HCT116 (cell line): ENCODE measurements at places on chromosomes 13 and 19. TPM values are rescaled to one million over a fixed set of nuclear protein-coding genes. Genes with fewer than 3 reads are reported as not detected.
A peak's percentile ranks its signal among the peaks of the same experiment; 100 is the strongest.

CTU1 gene
- total RNA-seq = 14.0 TPM

- no peaks in the 10 kb centered on the region for H3K4me1 ChIP-seq
- DNase-seq = peak; percentile 2
- H3K27ac ChIP-seq = no peak overlapping the region
- no peaks in the 10 kb centered on the region for H3K36me3 ChIP-seq
- no peaks in the 10 kb centered on the region for H3K27me3 ChIP-seq
These were observed 14.7 kb downstream of the CCDC169 start for GRCh38 chr13:36282821-36283432.

TEX26 gene
- not detected for total RNA-seq

SIX5 gene
- 18.3 TPM for total RNA-seq

GRCh38 chr19:28595722-28596480, 617.0 kb downstream of the UQCRFS1 start:
- H3K36me3 ChIP-seq = no peaks in the 10 kb centered on the region
- no peak overlapping the region for H3K27ac ChIP-seq
- no peaks in the 10 kb centered on the region for H3K27me3 ChIP-seq
- no peak overlapping the region for H3K4me3 ChIP-seq
- no peak for DNase-seq
- H3K4me1 ChIP-seq = no peaks in the 10 kb centered on the region

GRCh38 chr19:11813703-11814028, 407 bp upstream of the ZNF440 start:
- H3K27me3 ChIP-seq = no peaks in the 10 kb centered on the region
- DNase-seq = no peak
- H3K4me1 ChIP-seq = no peaks in the 10 kb centered on the region
- peak overlapping the region; percentile 75; the same call in 1 of the 2 replicates for H3K27ac ChIP-seq

TMEM86B gene
- 10.6 TPM for total RNA-seq

- no peaks in the 10 kb centered on the region for H3K36me3 ChIP-seq
- H3K27me3 ChIP-seq = no peaks in the 10 kb centered on the region
- H3K27ac ChIP-seq = no peak overlapping the region
- H3K4me3 ChIP-seq = no peak overlapping the region
- DNase-seq = no peak
These were observed 8.7 kb downstream of the CCDC169 start for GRCh38 chr13:36288794-36289391.

DNA sequence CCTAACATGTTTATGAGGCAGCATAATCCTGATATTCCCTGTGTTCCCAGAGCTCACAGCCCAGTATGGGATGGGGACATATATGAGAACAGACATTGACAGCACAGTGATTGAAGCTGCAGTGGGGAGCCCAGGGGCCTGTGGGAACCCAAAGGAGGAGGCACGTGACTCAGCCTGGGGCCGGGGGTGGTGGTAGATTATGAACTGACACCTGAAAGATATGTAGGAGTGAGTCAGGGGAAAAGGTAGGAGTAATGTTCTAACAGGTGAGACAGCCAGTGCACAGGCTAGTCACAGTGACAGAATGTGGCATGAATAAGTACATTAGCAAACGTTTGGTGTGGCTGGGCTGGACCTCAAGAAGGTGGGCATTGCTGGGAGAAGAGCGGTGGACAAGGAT, 29.0 kb downstream of the CKM start:
- no peak overlapping the region for H3K27ac ChIP-seq
- no peaks in the 10 kb centered on the region for H3K27me3 ChIP-seq
- no peak overlapping the region for H3K4me3 ChIP-seq
- H3K36me3 ChIP-seq = peaks cover 4% of the 10 kb centered on the region; the same call in 1 of the 2 replicates
- H3K4me1 ChIP-seq = peaks cover 3% of the 10 kb centered on the region; the same call in 1 of the 2 replicates

CPT1C gene
- 12.0 TPM for total RNA-seq

DNA sequence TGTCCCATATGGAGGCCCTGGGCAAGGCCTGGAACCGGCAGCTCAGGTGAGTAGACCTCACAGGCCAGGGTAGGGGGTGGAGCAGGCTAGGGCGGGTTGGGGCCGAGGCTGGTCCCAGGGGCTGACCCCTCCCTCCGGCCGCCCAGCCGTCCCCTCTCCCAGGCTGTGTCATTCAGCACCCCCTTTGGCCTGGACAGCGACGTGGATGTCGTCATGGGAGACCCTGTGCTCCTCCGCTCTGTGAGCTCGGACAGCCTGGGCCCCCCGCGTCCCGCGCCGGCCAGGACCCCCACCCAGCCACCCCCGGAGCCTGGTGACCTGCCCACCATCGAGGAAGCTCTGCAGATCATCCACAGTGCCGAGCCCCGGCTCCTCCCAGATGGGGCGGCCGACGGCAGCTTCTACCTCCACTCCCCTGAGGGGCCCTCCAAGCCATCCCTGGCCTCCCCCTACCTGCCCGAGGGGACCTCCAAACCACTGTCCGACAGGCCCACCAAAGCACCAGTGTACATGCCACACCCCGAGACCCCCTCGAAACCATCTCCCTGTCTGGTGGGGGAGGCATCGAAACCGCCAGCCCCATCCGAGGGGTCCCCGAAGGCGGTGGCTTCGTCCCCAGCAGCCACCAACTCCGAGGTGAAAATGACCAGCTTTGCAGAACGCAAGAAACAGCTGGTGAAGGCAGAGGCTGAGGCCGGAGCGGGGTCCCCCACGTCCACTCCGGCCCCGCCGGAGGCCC, 16.0 kb downstream of the CAMSAP3 start:
- H3K36me3 ChIP-seq = peaks cover 3% of the 10 kb centered on the region
- H3K4me1 ChIP-seq = no peaks in the 10 kb centered on the region
- no peak for DNase-seq

GRCh38 chr19:36061367-36061766, 6.7 kb downstream of the WDR62 start:
- H3K27ac ChIP-seq = no peak overlapping the region
- H3K4me1 ChIP-seq = no peaks in the 10 kb centered on the region
- no peaks in the 10 kb centered on the region for H3K27me3 ChIP-seq
- H3K4me3 ChIP-seq = no peak overlapping the region

- no peaks in the 10 kb centered on the region for H3K27me3 ChIP-seq
- no peaks in the 10 kb centered on the region for H3K4me1 ChIP-seq
- no peak overlapping the region for H3K27ac ChIP-seq
- H3K36me3 ChIP-seq = no peaks in the 10 kb centered on the region
- no peak for DNase-seq
These were observed 304.9 kb downstream of the PCDH20 start for GRCh38 chr13:61110732-61111131.

GAPDHS gene
- not detected for total RNA-seq

- H3K27me3 ChIP-seq = no peaks in the 10 kb centered on the region
- peak overlapping the region; percentile 78 for H3K4me3 ChIP-seq
- peak; percentile 60 for DNase-seq
- peak overlapping the region; percentile 77 for H3K27ac ChIP-seq
These were observed 1.5 kb upstream of the MYADM start for GRCh38 chr19:53865918-53866864.

DNA sequence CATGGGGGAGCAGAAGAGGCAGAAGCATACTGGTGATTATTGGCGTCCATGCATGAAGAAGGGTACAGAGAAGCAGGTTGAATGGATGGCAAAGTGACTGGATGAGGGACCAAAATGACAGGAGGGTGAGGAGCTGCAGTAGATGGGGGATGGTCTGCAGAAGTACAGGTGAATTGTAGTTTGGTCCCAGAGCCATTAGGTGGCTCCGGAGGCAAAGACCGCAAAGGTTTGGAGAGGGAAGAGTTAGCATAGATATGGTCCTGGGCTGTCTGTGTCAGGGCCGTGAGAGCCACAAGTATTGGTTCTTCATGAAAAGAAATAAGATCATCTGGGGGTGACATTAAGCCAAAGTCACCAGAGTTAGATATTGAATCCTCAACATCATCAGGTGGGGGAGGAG, 59.0 kb upstream of the ZNF726 start:
- no peaks in the 10 kb centered on the region for H3K36me3 ChIP-seq
- H3K27me3 ChIP-seq = no peaks in the 10 kb centered on the region
- H3K27ac ChIP-seq = no peak overlapping the region
- no peak overlapping the region for H3K4me3 ChIP-seq

DNA sequence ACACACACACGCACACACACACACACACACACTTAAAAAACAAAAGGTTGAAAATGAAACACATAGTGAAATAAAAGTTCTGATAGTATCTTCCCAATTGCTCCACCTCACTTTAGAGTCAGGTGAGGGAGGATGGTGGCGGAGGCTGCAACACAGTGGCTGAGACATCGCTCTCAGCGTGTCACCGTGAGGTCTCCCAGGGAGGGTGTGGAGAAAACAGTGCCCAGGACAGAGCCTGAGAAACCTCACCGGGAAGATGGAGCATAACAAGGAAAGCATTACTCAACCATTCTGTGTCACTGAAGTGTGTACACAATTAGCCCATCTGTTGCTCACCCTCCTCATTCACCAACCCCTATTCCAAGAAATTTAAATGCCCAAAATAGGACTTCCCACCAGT, 111.4 kb upstream of the USP29 start:
- no peaks in the 10 kb centered on the region for H3K27me3 ChIP-seq
- H3K27ac ChIP-seq = no peak overlapping the region
- no peak for DNase-seq
- no peaks in the 10 kb centered on the region for H3K4me1 ChIP-seq
- H3K4me3 ChIP-seq = no peak overlapping the region
- H3K36me3 ChIP-seq = no peaks in the 10 kb centered on the region

IGFL4 gene
- not detected for total RNA-seq

DNA sequence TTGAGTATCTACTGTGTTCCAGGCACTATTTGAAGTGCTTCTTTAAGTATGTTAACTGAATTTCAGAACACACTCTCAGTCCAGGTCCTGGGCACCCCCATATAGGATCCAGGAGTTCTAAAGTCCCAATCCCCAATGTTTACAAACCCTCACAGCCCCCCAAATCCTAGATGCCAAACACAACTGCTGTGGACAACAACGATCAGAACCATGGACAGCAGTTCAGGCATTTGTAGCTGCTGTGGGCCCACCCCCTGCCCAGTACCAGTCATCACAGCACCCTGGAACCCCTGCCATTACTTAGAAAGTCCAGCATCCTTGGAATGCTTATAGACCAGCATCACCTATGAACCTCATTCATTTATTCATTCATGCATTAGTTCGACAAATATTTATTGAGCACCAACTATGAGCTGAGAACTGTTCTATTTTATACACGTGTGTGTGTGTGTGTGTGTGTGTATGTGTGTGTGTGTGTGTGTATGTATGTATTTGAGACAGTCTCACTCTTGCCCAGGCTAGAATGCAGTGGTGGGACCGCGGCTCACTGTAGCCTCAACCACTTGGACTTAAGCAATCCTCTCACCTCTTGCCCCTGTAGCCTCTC, 19.3 kb upstream of the SDHAF1 start:
- no peaks in the 10 kb centered on the region; the same call in 1 of the 2 replicates for H3K27me3 ChIP-seq
- no peaks in the 10 kb centered on the region for H3K4me1 ChIP-seq
- H3K4me3 ChIP-seq = no peak overlapping the region
- no peaks in the 10 kb centered on the region for H3K36me3 ChIP-seq
- no peak for DNase-seq
- H3K27ac ChIP-seq = no peak overlapping the region

DNA sequence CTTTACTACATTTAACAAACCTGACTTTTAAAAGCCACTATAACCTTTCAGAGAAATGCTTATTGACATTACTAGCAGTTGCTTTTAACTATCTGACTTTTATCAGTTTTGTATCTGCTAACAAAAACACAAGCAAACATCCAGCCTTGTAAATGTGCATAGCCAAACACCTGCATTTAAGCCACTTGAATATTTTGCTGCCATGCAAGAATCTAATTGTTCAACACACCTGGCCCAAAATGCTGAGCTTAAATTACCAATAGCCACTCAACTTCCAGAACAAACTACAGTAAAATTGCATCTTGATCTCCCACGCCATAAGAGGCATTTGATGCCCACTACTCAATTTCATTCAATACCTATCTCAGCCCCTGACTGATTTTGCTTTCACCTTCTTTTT, 9.3 kb downstream of the ZIC5 start:
- no peak overlapping the region for H3K4me3 ChIP-seq
- H3K27me3 ChIP-seq = no peaks in the 10 kb centered on the region
- H3K4me1 ChIP-seq = 0 out of 2 replicates have a peak, but pooled peaks cover under 1% of the 10 kb centered on the region
- DNase-seq = no peak

- H3K27ac ChIP-seq = no peak overlapping the region
- DNase-seq = no peak
- no peaks in the 10 kb centered on the region for H3K36me3 ChIP-seq
These were observed 15.0 kb downstream of the TDRD3 start for GRCh38 chr13:60411983-60412382.

SPACA4 gene
- not detected for total RNA-seq

- no peaks in the 10 kb centered on the region for H3K4me1 ChIP-seq
- 0 out of 2 replicates have a peak, but pooled peaks cover 4% of the 10 kb centered on the region for H3K27me3 ChIP-seq
- no peak overlapping the region for H3K27ac ChIP-seq
- H3K4me3 ChIP-seq = no peak overlapping the region
These were observed 328.2 kb downstream of the HS6ST3 start for GRCh38 chr13:96417939-96418685.

GRCh38 chr19:8302357-8302691, 5.8 kb downstream of the CD320 start:
- H3K4me3 ChIP-seq = no peak overlapping the region
- no peak overlapping the region for H3K27ac ChIP-seq
- no peak for DNase-seq
- no peaks in the 10 kb centered on the region for H3K27me3 ChIP-seq

SPTBN4 gene
- total RNA-seq = 4.6 TPM

DNA sequence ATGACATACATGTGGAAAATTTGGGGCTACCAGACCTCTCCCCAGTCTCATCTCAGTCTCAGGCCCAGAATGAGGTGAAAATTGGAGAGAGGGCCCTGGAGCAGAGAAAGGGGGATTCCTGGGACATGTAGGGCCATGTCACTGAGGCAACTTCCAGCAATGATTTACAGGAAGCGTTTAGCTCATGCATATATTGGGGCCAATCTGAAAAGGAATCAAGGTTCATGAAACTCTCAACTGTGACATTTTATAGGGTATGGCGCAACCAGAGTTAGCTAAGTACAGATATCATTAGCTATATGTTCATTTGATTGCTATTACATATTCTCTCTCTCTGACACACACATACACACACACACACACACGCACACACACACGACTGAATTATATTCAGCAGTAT, 86.3 kb downstream of the RNASEH2B start:
- H3K4me1 ChIP-seq = no peaks in the 10 kb centered on the region
- no peak for DNase-seq
- H3K36me3 ChIP-seq = no peaks in the 10 kb centered on the region
- no peak overlapping the region for H3K27ac ChIP-seq
- no peak overlapping the region for H3K4me3 ChIP-seq

GRCh38 chr13:112756967-112757758, 67.3 kb downstream of the ATP11A start:
- H3K27me3 ChIP-seq = no peaks in the 10 kb centered on the region
- no peak overlapping the region for H3K27ac ChIP-seq
- no peak for DNase-seq
- H3K4me3 ChIP-seq = no peak overlapping the region

DNA sequence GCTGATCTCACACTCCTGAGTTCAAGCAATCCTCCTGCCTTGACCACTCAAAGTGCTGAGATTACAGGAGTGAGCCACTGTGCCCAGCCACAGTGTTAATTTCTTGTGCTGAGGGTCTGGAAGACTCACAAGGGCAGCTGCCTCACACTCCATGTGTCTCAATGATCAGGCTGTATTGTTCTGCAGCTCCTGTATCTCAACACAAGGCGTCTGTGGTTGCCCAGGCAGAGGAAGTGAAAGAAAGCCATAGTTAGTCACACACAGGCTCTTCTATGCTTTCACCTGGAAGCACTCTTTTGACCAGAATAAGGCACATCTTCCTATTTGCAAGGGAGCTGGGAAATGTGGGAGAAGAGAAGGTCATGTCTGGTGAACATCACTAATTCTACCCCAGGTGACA, 107.3 kb upstream of the ZNF507 start:
- H3K27ac ChIP-seq = no peak overlapping the region
- peaks cover 2% of the 10 kb centered on the region; the same call in 1 of the 2 replicates for H3K27me3 ChIP-seq
- no peaks in the 10 kb centered on the region for H3K4me1 ChIP-seq
- H3K36me3 ChIP-seq = no peaks in the 10 kb centered on the region
- DNase-seq = no peak

GPI gene
- 787 TPM for total RNA-seq
